DND-41 (cell line): ENCODE measurements at places on chromosomes 2 and 18.

DNA sequence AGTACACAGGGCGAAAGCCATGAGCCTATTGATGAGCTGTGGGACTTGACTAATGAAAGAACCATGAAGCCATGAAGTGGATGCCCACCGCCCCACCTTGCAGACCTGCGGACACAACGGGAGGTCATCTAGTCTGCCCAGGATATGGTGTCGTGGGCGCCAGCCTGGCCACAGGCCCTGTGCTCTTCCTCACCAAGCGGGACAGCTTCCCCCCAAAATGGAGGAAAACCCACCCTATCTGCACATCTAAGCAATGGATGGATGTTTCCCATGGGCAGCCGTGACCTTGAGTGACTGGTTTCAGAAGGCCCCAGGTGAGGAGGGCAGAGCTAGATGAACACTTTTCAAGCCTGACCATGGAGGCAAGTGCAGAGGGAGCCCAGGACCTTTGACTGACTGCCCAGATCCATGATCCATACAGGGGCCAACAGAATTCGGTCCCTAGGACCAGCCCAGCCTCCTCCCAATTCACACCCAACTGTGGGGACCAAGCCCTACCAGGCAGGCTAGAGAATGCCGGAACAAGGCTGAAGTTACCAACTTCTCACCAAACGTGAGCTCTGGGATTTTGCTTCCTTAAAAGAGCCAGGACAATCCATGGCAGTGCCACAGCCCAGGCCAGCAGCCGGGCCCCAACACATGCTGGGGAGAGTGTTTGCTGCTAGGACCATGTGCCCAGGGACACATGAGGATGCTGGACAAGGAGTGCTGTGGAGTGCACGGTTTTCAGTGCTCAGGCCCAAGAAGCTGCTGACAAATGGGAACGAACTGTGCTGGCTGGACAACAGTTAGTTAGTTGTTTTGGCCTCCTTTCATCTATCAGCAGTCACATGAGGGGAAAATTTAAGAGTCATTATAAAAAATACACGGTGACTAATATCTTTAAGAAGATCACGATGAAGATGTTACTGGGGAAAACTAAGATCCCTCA lies 249.4 kb downstream of the HDAC4 start:
- no peak for DNase-seq

- peak; percentile 86 for DNase-seq
Observed at GRCh38 chr2:174341293-174341994, 6.7 kb downstream of the SP9 start.

DNA sequence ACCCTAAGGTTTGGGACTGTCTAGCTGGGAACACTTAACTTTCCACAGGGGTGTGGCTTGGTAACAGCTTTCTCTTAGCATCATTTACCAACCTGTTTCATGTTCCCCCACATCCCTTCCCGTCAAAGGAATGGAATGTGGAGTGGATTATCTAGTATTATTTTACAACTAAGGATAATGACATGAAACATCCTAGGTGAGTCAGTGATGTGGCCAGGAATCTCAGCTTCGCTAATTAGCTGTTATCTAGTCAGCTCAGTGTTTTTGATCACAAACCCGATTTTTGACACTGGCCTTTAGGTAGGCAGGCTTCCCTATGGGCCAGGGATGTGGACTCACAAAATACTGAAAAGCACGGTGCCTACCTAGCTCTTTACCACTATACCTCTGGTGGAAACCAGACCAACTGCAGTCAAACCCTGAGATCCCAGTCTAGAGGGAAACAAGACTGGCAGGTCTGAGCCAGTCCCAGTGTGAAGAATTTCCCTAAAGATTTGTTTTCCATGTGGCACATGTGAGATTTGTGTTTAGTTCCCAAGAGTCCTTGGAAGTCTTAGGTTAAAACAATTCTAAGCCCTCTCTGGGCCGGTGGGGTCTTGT lies 2.8 kb upstream of the NRP2 start:
- no peak for DNase-seq

DNA sequence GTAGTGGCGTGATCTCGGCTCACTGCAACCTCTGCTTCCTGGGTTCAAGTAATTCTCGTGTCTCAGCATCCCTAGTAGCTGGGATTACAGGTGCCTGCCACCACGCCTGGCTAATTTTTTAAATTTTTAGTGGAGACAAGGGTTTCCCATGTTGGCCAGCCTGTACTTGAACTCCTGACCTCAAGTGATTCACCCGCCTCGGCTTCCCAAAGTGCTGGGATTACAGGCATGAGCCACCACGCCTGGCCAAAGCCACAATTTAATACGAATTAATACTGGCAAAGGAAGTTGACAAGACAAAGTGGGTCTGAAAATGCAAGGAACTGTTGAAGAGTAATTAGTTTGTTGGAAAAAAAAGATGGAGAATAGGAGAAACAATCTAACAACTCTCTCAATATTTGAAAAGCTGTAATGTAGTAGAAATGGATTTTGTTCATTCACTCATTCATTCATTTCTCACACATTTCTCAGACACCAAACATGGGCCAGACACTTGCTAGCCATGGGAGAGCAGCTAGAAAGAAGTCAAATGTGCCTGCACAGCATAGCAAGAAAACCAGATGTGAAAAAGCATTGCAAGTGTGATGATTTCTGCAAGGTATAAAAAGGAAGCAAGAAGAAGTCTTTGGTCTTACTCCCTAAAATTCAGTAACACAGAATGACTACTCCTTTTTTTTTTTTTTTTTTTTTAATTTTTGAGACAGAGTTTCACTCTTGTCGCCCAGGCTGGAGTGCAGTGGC lies 39.4 kb upstream of the ATL2 start:
- no peak for DNase-seq

DNA sequence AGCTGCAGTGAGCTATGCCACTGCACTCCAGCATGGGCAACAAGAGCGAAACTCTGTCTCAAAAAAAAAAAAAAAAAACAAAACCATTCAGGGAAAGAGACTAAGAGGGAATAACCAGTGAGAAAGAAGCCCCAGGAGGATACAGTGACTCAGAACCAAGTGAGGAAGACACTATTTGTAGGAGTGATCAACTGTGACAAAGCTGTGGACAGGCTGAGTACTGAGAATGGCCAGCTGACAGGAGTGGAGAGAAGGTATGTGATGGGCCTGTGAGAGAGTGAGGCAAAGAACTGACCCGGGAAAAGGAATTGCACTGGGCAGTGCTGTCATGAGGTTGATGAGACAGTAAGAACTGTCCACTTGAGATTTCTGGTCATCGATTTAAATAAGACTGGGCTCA lies 6.7 kb upstream of the LCT start:
- DNase-seq, result no peak
